Stimulated activated CD4-positive, alpha-beta T cell treated with anti-CD3 and anti-CD28 coated beads, Interleukin-1b, Interleukin-23, amount 100 ng/mL, for 24 hours (primary cell): ENCODE measurements at places on chromosomes 4 and X.

DNA sequence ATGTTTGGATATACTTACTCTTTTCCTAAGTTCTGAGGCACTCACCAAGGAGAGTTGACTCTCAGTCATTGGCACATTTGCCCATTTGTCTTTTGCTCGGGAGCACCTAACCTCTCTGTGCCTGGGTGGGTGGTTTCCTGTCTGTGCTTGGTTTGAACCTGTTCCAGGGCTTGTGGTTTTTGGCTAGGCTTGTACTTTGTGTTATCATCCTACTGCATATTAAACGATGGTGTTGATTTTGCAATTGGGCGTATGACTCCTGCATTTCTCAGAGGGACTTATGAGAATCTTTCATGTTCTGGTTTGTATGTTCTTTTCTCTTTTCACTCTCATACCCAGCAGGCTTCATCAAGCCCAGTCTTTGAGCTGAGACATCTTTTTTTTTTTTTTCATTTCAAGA is 161.7 kb downstream of the BTC start:
- DNase-seq = no peak

- DNase-seq = peak; percentile 9
Measured at GRCh38 chrX:20412871-20413486, 146.3 kb upstream of the RPS6KA3 start.

- no peak for DNase-seq
Measured at GRCh38 chr4:14752341-14753046, 249.8 kb upstream of the CPEB2 start.

DNA sequence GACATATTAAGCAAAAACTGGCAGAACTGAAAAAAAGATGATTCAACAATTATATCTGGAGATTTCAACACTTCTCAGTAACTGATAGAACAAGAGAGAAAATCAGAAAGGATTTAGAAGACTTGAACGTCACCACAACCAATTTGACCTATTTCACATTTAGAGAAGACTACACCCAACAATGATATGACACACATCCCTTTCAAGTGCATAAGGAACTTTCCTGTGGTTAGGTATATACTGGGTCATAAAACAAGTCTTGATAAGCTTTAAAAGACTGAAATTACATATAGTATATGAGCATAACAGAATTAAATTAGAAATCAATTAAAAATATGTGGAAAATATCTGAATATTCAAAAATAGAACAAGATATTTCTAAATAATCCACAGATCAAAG is 201.2 kb upstream of the HAND2 start:
- no peak for DNase-seq

GRCh38 chr4:10354225-10354624 is 103.0 kb downstream of the ZNF518B start:
- no peak for DNase-seq

DNA sequence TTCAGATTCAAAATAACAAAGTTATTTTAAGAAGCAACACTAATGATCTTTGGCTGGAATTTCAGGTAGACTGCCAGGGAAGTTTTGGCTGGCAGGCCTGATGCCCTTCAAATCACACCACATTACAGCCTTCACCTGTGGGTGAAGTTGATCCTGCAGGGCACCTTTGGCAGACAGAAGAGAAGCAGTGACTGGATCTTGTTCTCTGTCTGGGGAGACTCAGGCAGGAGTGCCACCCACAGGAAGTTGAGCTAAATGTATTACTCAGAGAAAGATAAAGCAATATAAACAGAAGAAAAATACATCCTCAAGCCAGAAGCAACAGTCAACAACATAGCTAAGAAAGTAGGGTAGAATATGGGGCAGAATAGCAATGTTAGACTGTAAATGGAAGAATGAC is 12.8 kb upstream of the CFAP299 start:
- DNase-seq = no peak

DNA sequence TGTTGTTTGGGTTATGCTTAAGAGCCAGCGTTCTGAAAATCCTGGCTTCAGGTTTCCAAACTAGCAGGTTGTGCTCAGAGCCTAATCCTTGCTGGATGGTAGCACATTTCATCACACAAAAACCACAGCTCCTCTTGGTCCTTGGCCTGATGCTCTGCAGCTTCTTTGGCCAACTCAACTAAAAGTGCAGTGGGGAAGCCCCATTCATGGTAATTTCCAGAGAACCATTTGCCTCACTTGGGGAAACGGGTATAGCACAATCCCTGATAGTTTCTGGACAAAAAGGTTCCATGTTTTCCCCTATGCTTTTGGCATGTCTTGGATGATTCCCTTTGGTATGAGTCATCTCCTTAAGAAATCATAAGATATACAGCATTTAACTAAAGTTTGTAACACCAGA is 78.7 kb downstream of the SYNPO2 start:
- DNase-seq = no peak

- DNase-seq = no peak
Measured at GRCh38 chrX:10015723-10016518, 48.8 kb downstream of the CLDN34 start.

DNA sequence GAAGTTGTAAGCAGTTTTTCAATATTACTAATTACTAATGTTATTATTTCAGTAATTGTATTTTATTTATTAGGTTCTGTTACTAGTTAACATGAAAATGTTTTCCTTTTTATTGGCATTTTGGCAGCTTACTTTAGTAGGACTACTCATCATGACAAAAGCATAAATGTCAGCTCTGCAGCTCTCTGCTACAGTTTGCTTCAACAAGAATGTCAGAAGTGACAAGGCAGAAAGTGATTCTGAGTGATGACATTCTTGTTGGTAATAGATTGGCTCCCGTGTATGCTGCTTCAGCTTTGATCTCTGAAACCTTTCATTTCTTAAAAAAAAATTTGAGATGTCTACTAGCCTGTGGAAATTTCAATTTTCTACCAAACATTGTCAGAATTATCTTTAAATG is 1193.9 kb downstream of the FSTL5 start:
- no peak for DNase-seq

DNA sequence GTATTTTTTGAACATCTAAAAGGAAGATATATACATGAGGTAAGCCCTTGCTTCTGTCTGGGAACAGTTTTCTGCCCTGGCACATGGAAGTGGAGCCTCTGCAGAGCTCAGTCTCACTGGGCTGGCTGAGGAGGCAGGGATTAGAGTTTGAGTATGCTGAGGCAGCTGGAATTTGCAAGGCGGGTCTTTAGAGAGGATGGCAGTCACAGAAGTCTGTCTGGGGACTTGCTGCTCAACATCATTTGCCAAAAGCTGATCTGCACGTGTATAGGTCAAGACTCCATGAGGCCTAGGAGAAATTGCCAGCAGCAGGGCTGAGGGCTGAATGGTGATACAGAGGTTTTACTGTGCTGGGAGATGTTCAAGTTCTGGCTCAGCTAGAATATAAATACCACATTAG is 163.6 kb upstream of the ANK2 start:
- no peak for DNase-seq

GRCh38 chr4:36385951-36386571 is 104.6 kb downstream of the DTHD1 start:
- DNase-seq = no peak

DNA sequence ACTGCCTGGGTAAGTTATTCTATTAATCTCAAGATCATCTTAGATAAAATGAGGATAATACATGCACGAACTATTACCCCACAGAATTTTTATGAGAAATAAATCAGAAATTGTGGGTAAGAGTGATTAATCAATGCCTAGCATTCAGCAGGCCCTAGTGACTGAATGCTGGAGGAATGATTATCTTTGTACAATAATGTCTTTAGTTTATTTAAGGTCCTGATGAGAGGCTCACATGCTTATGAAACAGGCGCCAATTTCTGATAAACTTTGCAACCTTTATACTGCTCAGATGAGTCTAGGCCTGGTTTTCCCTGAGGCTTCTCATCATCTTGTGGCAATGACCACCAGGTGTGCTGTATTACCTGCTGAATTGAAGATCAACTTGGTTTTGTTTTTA is 27.8 kb upstream of the BMP2K start:
- DNase-seq = no peak

DNA sequence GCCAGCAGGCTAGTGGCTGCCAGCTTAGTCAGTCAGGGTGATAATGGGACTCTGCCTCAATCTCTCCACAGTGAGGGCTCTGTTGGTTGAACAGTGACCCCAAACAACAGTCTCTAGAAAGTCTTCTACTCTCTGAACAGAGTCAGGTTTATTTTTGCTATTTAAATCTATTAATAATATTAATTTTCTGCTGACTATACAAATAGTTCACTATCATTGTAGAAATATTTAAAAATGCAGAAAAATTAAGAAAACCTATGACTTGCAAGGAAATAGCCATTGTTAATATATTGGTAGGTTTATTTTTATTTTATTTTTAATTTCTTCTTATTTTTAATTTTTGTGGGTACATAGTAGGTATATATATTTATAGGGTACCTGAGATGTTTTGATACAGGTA is 67.9 kb upstream of the AADAT start:
- no peak for DNase-seq

GRCh38 chr4:42282081-42282901 is 115.0 kb upstream of the SHISA3 start:
- DNase-seq = no peak

DNA sequence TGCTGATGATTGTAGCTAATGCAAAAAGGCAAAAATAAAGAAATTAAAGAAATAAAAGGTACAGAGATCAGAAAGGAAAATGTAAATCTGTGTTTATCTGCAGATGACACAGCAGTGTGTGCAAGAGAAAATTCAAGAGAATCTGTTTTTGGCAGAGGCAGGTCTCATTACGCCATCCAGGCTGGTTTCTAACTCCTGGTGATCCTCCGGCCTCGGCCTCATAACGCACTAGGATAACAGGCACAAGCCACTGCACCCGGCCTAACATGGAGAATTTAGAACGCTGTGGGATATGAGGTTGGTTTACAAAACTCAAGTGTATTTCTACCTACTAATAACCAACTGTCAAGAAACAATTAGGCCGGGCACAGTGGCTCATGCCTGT is 29.4 kb downstream of the CTBP1 start:
- DNase-seq = no peak

GRCh38 chr4:34293459-34293858 is 1950.9 kb downstream of the ARAP2 start:
- DNase-seq = no peak

- no peak for DNase-seq
Measured at GRCh38 chrX:14359727-14360126, 169.6 kb upstream of the GLRA2 start.

- no peak for DNase-seq
Measured at GRCh38 chr4:160819791-160820190, 1344.0 kb downstream of the FSTL5 start.

DNA sequence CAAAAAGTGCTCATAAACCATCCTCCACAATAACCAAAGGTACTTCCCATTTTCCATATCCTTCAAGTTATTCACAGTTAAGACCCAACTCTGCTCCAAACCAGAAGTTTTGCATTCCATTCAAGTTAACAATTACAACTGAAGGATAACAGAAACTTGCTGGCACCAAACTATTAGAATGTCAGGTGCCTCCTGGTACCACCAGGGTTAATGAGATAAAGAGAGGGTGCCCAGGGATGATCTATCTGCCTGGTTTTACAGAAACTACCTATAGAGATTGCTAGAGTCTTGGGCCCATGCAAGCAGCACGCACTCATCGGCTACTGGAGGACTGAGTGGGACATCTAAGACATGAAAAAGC is 114.6 kb downstream of the RBM47 start:
- no peak for DNase-seq

GRCh38 chr4:128513664-128514484 is 226.3 kb upstream of the PGRMC2 start:
- DNase-seq = no peak

GRCh38 chrX:150547375-150548115 is 20.9 kb upstream of the MTM1 start:
- no peak for DNase-seq
